ENCODE measurements at places on chromosomes 5 and 9. TPM values are rescaled to one million over a fixed set of nuclear protein-coding genes. Genes with fewer than 3 reads are reported as not detected.
A peak's percentile ranks its signal among the peaks of the same experiment; 100 is the strongest.

- peak; percentile 79 for DNase-seq
Measured at GRCh38 chr5:36156619-36157018, 4.7 kb downstream of the SKP2 start.

- no peak for DNase-seq
Measured at GRCh38 chr9:38621434-38622287, 1.3 kb upstream of the ANKRD18A start.

GRCh38 chr9:132539096-132539495 is 43.3 kb upstream of the BARHL1 start:
- DNase-seq, result no peak

DNA sequence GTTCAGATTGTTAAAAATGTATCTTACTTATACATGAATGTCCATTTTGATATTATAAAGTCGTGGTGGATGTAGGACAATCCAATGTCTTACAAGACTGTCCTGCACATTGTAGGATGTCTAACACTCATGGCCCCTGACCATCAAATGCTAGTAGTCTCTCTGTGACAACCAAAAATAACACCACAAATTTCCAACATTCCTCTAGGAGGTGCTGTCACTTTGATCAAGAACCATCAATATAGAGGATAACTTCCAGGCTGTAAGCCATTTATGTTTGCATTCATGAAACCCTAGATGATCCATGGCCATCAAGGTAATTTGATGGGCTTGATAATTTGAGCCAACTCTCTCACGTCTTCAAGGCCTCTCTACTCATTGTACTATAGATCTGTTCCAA is 20.5 kb upstream of the ZFR start:
- no peak for DNase-seq

DNA sequence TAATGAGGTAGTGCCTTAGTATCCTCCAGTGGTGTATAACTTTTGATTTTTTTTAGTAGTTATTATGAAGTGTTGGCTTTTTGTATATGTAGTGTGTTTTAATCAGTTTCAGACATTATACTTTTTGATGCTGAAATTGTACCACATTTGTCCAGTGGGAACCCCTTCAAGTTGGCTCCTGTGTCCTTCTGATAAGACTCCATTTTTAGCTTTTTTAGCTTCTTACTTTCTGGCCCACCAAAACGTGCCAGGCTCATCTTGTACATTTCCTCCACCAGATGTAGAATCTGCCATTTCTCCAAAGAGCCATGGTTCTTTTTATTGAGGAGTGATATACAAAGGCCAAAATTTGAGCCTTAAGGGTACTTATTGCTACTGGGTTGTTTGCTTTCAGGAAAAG is 84.4 kb downstream of the PBX3 start:
- DNase-seq, result no peak

DNA sequence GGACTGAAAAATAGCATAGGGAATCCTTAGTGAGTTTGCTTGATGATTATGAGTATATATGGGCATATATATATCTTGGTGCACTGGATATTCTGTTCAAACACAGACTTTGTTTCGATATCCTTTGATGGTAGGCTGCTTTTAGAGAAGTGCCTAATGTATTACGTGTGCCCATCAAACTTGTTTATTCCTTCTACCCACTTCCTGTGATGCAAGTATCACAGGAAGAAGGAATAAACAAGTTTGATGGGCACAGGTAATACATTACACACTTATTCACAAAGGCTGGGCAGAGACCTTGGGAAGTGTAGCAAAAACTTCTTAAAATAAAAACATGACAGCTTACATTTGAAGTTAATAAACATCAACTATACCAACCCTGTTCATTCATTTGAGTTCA is 364.2 kb downstream of the CHSY3 start:
- no peak for DNase-seq

DNA sequence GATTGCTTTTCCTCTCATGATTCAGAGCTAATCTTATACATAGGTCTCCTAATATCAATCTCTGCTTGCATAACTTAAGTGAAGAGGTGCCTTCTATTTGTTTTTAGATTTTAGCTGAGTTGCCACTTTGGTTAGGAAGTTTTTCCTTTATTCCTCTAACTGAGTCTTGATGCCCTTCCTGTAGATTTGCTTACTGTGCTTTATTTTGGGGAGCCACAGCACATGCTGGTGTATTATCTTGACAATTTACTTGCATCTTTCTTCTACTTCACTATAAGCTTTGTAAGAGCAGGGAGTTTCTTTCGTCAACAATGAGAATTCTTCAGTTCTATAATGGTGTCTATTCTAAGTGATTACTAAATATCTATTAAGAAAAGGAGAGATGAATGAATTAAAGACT is 54.9 kb downstream of the GABRA6 start:
- no peak for DNase-seq

DNA sequence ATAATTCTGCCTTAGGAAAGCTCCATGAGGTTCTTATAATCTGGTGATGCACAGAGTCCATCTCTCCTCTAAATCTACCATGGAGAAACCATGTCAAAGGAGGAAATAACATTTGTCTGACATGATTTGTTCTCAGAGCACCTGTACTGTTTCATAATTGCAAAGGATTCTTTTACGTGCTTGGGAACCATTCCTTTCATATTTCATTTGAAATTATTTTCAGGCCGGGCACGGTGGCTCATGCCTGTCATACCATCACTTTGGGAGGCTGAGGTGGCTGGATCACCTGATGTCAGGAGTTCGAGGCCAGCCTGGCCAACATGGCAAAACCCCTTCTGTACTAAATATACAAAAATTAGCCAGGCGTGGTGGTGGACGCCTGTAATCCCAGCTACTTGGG is 65.4 kb downstream of the UGCG start:
- no peak for DNase-seq

DNA sequence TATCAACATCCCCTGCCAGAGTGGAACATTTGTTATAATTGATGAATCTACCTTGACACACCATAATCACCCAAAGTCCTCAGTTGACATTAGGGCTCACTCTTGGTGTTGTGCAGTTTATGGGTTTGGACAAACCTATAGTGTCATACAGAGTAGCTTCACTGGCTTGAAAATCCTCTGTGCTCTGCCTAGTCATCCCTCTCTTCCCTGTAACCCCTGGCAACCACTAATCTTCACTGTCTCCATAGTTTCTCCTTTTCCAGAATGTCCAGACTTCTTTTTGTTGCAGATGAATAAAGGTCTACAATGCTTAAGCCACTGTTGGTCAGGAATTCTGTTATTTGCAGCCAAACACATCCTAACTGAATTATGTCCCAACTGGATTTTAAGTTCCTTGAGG is 22.5 kb upstream of the SUB1 start:
- peak; percentile 28 for DNase-seq

DNA sequence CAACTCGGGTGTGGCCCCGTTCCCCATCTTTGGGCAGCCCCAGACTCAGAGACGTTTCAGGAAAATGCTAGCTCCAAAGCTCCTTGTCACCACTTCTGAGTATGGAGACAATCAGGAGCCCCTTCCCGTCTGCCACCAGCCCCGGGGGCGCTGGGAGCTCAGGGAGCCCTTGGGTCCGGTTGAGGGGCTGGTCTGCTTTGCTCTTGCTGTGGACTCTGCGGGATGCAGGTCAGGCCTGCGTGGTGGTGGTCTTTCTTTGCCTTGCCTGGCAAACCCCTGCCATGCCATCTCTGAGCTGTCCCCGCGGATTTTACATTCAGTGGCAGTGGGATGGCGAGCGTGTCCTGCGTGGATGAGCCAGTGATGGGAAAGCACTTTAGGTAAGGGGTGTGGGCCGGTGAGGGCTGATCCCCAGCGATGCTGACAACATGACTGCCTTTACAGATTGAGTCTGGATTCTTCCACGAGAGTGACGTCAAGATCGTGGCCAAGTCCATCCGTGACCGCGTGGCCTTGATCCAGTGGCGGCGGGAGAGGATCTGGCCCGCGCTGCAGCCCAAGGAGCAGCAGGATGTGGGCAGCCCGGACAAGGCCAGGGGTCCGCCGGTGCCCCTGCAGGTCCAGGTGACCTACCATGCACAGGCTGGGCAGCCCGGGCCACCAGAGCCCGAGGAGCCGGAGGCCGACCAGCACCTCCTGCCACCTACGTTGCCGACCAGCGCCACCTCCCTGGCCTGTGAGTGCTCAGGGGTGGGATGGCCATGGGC is 63.3 kb downstream of the WNK2 start:
- DNase-seq, result no peak

DNA sequence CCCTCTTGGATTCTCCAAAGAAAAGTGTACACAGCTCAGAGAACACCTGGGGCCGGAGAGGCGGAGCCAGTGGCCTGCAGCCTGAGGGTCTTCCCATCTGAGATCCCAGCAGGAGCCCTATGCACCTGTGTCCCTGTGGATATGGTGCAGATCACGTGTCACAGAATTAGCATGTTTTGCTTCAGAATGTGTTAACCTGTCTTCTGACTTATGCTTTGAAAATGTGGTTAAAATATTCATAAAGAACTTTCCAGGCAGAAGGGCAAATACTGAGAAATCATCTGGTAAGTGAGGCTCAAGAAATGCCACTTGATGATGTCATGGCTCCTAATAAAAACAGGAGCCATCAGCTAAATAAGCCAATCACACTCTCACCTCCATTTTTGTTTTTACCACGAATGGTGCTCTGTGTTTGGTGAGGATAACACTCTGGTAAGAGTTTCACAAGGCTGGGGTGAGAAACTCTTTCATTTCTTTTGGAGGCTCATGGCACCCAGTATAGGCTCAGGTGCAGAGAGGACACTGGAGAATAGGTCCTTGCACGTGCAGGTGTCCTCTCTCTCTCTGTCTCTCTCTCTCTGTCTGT is 279.8 kb downstream of the FSTL4 start:
- DNase-seq, result no peak

DNA sequence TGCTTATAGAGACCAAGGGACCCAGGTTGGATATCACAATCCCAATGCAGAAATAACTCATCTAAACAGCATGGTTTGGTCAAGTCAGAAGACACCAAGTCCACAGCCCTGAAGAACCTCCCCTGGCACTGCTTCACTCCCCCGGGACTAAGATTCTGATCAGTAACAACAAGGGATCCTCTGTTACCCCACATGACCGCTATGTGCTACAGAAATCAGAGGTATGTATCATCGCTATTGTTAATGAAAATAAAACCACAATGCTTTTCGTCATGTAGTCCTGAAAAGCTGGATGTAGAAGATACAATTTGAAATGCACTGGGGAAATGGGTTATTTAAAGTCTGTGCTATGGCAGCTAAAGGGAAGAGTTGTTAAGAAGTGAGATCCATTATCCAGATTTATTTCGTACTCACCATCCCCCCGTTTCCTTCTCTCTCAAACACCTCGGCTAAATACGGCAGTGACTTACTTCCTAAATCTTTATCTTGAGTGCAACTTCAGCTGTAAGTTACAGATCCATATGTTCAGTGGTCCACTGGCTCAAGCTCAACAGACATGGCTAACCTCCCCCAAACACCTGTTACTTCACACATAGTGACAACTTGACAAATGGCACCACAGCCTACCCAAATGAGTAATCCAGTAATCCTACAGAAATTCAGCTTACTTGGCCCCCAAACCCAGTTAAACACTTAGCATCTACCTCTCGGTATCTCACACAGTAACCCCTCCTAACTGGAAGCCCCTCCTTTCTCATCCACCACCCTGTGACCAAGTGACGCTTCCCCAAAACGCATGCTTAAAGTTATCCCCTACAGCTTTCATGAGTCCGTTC is 129.2 kb downstream of the MYO10 start:
- DNase-seq, result no peak

DNA sequence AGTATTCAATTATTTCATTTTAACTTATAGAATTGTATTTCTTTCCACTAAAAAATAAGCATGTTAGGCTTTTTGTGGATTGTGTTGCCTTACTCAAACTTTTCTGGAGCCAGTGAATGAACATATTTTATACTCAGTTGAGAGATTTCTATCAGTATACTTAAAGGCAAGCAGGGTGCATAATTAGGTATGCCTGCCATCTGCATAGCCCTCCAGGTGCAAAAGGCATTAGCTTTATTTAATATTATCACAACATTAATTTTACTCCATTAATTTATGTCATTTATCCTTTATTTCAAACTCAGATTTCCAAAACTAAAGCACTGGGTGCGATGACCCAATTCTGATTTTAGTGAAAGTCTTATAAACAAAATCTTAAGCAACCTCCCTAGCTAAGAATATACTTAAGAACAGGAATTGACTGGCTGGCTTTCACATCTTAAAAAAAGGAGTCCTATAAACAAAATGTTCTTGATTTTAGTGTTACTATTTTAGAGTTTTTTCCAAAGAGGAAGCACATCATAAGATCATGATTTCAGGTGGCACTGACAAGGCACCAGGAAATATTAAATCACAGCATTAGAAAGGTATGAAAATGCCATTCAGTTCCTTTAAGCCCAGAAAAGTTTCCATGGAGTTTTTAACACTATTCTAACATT is 178.4 kb downstream of the MPDZ start:
- no peak for DNase-seq

DNA sequence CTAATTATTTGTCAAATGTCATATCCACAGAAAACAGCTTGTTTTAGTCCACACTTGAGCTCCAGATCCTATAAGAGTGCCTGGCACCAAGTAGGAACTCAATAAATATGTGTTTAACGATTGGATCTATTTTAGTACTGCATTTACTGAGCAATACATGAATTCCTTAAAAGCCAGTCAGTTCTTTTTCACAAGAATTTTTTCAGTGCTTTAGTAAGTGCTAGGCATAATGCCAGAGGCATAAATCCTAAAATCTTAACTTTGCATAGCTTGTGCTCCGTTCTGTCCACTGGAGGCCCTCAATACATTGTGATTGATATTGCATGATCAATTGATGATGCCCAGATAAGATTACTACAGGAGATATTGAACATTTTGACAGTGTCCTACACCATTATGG is 67.3 kb upstream of the PCSK5 start:
- DNase-seq, result no peak

- DNase-seq, result no peak
Measured at GRCh38 chr9:70040376-70040903, 3.2 kb upstream of the MAMDC2 start.

DNA sequence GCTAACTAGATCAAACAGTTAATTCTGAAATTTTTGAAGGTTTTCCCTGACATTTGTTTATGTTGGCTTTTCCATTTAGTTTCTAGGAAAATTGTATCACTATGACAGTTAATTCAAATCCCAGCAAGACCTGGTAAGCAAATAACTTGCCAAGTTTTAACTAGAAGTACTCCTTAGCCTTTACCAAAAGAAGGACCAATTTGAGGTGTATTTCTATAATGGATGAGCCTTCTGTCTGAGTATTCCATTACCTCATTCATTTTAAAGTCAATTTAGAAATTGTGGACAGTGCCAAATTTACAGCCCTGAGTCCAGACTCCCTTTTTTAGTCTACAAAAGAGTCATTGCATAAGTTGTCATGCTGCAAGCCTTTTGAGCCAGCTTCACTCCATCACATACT is 687.6 kb downstream of the CETN3 start:
- no peak for DNase-seq

- no peak for DNase-seq
Measured at GRCh38 chr5:69042500-69042899, 51.3 kb upstream of the SLC30A5 start.

DNA sequence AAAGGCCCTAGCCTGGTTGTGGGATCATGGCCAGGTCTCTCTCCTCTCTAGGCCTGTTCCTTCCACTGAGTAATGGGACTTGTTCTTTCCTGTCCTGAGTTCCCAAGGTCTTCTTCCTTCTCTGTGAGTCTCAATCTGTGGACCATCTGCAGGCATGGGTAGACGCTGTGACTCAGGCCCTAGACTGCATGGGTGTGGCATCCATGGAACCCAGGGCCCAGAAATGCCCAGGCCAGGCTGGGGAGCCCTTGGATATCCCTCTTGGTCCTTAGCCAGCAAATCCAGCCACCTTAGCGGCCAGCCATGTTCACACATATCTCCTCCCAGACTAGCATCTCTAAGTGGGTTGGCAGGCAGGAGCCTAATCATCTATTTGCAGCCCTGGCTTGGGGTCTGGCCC is 2.3 kb upstream of the ACSL6 start:
- DNase-seq, result no peak

PDE6A gene
- not detected for total RNA-seq

PLK2 gene
- 80.1 TPM for total RNA-seq

ABO gene
- not detected for total RNA-seq

SLC34A3 gene
- not detected for total RNA-seq
